ENCODE measurements at places on chromosomes 16 and 17.

GRCh38 chr17:32491371-32492263, 4.8 kb downstream of the CDK5R1 start:
- peak; percentile 38 for DNase-seq

- peak; percentile 71 for DNase-seq
These were observed 5.9 kb downstream of the CORO7 start for GRCh38 chr16:4410335-4411075.

DNA sequence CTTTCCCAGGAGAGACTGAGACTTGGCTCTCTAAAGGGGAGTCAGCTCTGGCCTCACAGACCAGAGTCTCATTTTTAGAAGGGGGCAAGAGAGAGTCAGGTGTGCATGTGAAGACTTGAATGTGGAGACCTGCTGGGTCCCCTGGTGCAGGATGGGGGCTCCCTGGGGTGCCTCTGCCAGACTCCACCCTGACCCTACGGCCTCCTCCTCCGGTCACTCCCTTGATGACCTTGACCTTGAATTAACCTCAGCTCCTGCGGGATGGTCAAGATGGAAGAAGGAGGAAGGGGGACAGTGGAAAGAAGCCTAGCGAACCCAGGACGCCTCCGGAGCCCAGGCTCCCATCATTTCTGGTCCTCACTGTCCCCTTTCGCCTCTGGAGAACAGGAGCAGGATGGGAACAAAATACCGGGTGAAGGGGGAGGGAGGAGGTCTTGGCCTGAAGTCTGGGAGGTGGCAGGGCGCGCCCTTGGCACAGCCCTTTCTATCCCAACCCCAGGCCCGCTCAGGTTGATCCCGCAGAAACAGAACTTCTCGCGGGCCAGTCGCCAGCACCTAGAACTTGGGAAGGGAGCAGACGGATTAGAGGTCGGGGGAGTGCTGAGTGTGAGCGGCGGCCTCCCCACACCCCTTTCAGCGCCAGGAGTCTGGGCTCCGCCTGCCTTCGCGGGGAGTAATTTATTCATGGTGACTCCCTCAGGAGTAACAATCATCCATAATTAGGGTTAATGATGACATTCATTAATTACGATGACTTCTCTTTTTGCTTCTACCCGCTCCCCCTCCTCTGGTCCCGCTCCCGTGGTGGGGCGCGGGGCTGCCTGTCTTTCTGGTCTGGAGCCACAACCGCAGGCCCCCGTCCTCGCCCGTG, 1.6 kb downstream of the STAC2 start:
- no peak for DNase-seq

GRCh38 chr17:43834106-43834505, 1.2 kb upstream of the MPP3 start:
- DNase-seq: peak; percentile 80

GRCh38 chr17:71496552-71496951, 624.3 kb upstream of the SOX9 start:
- DNase-seq: no peak

DNA sequence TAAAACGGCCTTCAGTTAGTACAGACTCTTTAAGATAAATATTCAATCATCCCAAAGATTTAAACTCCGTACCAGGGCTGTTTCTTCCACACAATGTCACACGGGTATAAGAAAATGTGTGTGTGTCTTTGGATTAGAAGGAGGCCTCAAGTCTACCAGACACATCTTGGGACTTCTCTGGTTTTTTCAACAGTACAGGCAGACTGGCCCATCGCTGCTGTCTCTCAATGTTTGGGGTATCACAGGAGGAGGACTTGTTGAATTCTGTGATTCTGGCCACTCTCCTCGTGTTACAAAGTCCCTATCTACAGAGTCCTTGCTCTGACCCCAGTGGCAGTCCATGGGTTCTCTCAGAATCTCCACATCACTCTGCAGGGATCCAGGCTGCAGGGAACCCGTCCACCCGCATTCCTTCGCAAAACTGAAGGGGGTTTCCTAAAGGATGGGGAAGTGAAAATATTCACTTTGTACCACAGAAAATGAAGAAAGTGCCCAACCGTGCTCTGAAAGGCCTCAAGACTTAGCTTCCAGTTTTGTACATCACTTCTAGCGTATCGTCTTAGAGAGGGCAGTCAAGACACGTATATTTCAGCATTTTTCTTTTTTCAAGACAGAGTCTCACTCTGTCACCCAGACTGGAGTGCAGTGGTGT, 373.2 kb downstream of the NPIPA8 start:
- no peak for DNase-seq

GRCh38 chr16:49993579-49993978, 31.4 kb upstream of the CNEP1R1 start:
- no peak for DNase-seq

DNA sequence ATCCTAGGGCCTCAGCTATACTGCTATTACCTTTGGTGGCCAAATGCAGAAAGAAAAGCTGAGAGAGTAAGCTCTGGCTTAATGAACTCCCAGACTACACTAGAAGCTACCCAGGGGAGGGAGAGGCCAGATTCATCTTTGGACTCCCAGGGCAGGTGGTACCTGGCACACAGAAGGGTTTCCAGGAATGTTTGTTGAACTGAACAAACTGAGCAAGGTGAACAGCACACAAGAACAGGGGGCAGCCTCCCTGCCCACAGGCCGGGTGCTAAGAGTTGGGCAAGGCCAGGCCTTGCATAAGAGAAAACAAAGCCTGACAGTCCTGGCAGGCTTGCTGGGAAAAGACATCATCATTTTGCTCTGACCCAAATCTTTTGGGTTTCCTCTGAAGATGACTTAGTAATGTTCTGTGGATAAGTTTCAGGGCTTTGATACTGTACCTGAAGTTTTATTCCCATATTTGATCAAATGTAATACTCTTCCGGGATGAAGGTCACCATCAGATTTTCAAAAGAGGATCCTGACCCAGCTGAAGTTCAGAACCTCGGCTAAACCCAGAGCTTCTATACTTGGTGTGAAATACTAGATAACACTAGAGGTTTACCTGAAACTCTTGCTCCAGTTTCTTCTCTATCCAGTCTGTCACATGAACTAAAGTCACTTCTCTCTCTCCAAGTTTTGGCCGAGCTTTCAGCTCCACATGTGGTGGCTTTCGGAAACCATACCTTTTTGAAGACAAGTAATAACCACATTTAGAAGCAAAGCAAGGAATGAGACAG, 20.5 kb upstream of the ERN1 start:
- peak; percentile 73 for DNase-seq

DNA sequence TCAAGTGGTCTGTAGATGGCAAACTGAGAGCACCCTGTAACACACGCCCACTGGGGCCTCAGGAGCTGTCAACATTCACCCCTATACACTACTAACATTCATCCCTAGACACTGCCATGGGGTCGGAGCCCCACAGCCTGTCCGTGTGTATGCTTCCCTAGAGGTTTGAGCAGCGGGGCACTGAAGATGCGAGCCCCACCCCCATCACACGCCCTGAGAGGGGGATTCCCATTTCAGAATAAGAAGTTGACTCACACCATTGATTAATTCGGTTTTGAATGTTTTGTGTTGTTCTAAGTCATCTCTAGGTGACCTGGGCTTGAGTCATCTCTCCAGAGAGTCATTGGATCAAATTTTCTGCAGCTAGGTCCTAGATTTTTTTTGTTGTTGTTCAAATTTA, 37.3 kb upstream of the MMD start:
- DNase-seq: peak; percentile 74

- no peak for DNase-seq
These were observed 4.0 kb downstream of the CEMP1 start for GRCh38 chr16:2527071-2527783.

DNA sequence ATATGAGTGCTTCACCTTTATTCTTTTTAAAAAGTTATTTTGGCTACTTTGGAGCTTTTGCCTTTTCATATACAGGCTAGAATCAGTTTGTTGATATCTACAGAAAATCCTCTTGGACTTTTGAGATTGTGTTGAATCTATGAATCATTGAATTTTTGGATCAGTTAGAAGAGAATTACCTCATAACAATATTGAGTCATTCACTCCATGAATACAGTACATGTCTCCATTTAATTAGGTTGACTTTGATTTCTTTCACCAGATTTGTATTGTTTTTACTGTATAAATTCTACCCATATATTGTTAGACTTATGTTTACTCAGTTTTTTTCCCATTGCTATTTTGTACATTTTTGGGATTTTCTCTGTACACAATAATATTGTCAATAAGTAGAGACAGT, 54.4 kb downstream of the TAOK1 start:
- DNase-seq: peak; percentile 43

GRCh38 chr17:50946891-50947781, 81.0 kb upstream of the TOB1 start:
- DNase-seq: no peak

GRCh38 chr16:47363761-47364160, 97.1 kb downstream of the ITFG1 start:
- DNase-seq: no peak

DNA sequence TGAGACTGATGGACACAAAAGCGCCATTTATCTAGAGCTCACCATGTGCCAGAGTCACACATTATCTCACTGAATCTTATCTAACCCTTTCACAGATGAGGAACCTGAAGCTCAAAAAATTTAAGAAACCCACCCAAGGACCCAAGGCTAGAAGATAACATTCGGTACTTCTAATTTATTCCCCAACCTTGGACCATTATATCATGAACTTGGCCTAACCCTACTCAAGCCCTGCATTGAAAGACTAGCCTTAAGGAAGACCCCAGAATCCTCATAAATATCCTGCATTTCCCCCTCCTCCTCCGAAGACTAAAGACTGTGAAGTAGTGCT, 548 bp upstream of the DYNC1LI2 start:
- DNase-seq: no peak

DNA sequence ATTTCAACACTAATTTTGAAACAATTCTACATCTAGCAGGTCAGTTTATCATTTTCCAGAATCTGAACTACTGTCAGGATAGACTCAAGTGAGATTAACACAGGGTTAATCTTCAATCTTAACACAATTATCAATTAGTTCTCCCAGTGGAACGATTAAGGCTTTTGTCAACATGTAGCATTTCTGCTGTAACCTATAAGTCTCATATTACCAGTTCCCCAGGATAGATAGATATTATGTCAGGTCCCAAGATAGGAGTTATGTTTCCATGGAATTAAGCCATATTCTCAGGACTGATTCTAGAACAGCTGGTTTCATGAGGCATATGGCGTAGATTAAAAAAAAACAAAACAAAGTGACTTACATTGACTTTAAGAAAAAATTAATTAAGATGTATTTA, 4.4 kb upstream of the FBF1 start:
- DNase-seq: no peak

- no peak for DNase-seq
These were observed 10.2 kb downstream of the MFSD6L start for GRCh38 chr17:8788998-8789397.

DNA sequence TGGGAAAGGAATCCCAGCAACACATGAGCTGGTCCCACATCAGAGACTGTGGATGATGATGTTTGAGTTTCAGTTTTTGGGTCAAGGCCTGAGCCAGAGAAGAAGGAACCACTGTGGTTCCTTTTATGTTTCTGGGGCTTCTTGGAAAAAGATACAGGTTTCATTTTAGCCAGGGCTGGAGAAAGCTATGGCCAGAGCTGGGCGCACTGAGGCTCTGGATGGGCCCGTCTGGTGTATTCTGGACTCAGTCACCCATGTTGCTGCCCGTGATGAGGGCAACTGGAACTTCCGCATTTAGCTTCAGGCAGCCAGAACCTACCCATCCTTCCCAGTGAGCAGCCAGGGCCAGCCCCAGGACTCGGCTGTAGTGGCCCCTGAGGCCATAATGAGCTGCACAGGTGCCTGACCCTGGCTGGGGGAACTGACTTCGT, 15.0 kb upstream of the PITPNA start:
- no peak for DNase-seq

DNA sequence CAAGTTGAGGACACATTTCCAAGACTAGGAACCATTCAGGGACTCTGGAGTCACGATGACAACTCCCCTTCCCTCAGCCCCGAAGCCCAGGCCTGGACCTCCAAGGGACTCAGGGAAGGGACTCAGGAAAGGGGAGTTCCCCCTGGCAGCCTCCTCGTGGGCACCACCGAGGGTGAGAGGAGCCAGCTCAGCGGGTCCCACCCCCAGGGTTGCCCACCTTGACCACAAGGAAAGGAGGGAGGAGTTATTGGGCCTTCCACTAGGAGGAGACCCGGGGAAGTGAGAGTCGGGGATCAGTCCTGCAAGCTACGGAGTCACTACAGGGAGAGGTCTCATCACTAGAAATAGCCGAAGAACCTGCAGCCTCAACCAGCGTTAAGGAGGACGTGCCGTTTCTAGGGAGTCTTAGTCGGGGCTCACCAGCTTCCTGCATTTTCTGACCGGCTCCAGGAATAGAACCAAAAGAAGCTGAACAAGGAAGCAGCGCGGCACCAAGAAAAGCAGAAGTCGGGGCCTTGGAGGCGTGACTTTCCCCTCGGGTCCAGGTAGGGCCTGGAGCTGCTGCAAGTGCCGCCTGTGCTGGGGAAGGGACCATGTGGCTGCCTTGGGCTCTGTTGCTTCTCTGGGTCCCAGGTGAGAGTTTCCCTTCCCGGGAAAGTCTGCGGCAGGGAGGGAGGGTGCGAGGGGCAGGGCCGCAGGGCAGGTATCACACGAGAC, at the start of gene CD300A:
TSS of gene CD300A (plus strand) at position 524 of the 717 bp plus-strand sequence. CDS start at position 594, 70 bp downstream.
- no peak for DNase-seq

- no peak for DNase-seq
These were observed 156.6 kb downstream of the PARN start for GRCh38 chr16:14473488-14473887.

DNA sequence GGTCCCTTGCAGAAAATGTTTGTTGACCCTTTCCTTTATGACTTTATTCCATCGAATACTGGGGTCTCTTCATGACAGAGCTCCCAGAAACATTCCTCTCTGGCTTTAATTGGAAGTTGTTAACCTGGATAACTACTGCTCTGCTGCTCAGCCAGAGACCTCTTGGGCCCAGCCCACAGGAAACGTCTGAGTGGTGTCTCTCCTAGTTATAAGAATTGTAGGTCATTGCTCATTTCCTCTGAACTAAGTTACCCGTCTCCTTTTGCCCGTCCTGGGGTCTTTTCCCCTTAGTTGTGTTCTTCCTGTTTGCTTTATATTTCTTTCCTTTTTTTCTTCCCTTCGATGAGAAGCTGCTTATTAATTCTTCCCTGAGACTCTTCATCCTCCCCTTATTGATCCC, 9.0 kb downstream of the MAP2K6 start:
- no peak for DNase-seq

DNA sequence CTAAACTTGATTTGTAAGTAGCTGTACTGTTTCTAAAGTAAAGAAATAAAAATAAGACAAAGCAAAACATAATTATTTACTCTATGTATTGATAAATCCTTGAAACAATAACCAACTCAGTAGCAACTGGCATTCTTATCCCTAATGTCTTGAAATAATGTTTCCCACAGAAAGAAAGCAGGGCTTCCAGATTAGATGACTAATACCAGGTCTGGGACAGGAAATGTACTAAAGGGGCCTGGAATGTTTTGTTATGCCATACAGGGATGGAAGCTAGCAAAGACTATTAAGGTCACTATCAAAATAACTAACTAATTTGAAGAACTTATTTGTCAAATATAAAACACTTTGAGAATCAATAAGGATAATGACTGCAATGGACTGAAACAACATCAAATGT, 82.1 kb downstream of the CFDP1 start:
- DNase-seq: peak; percentile 69

GRCh38 chr17:60934723-60935122, 257.1 kb downstream of the BCAS3 start:
- DNase-seq: peak; percentile 20
